Testis (tissue), 5 donors: ENCODE measurements at places on chromosomes 7 and 10.

- no peak for DNase-seq
These were observed 642.7 kb downstream of the IPMK start for GRCh38 chr10:57624856-57625592.

DNA sequence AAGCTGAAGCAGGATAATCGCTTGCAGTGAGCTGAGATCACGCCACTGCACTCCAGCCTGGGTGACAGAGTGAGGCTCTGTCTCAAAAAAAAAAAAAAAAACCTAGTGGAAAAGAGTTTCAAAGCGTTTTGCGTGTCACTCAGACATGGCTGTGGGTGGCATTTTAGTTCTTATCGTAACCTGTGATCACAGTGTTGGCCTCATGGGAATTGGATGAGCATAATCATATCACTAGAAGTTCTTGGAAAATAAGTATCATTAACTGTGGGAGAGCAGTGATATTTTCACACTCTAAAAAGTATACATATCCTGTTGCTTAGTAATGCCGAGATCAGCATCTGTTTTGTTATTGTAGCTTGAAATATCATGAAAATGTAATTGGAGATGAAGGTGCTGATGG is 92.6 kb downstream of the CREM start:
- DNase-seq = no peak

- DNase-seq = no peak
These were observed 2.6 kb upstream of the ZNF503 start for GRCh38 chr10:75403939-75404814.

- no peak for DNase-seq
These were observed 59.3 kb upstream of the VWC2 start for GRCh38 chr7:49714182-49714581.

GRCh38 chr7:107838024-107838601 is 35.1 kb upstream of the SLC26A3 start:
- no peak for DNase-seq

DNA sequence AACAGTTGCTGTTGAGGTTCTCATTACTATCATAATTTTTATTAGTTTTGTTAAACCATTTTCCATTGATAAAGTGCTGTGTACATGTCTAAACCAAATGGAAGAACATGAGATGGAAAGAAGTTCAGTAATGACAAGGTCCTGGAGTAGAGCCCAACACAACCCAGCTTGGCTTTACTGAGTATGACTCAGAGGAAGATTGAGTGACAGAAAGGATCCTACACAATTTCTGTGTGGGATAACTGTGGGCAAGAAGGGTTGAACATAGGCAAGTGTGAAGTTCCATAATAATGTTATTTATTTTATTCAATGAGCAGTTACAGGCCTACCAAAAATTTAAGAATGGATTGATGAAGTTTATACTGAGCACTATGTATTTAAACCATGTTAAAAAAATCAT is 15.9 kb downstream of the PRKG1 start:
- no peak for DNase-seq

DNA sequence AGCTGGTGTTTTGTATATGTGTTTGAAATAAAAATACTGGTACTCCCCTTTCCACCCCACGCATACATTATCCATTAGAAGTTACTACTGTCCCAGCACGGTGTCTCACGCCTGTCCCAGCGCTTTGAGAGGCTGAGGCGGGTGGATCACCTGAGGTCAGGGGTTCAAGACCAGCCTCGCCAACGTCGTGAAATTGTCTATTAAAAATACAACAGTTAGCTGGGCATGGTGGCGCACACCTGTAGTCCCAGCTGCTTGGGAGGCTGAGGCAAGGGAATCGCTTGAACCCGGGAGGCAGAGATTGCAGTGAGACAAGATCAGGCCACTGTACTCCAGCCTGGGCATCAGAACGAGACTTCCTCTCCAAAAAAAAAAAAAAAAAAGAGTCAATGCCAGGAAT is 2.7 kb downstream of the HBP1 start:
- no peak for DNase-seq

GRCh38 chr7:30815388-30815854 is 44.2 kb downstream of the MINDY4 start:
- DNase-seq = no peak

DNA sequence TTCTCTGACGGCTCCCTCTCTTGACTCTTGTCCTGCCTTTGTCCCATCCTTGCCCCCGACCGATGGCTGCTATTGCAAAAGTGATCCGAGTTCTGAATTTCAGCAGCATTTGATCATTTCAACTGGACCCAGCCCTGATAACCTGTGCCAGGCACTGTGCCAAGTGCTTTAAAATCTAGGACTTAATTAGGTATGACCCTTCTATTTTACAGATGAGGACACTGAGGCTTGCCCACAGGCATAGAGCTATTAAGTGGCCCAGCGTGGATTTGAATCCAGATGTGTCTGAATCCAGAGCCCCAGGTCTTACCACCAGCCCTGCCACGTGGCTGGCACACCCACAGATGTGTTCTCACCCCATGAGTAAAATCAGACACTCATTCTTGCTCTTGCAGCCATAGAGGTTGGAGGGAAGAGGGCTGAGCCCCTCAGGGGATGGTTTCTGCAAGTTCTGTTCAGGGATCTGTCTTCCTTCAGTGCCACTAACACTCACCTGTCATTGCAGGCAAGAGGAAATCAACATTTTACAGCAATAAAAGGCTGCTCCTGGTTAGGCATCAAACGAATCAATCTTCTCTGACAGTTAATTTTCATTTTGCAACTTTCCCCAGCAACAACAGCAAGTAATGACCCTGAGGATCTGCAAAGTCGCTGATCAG is 101.2 kb downstream of the GRID1 start:
- DNase-seq = no peak

GRCh38 chr7:75817116-75817515 is 3.5 kb upstream of the CCL24 start:
- DNase-seq = no peak

DNA sequence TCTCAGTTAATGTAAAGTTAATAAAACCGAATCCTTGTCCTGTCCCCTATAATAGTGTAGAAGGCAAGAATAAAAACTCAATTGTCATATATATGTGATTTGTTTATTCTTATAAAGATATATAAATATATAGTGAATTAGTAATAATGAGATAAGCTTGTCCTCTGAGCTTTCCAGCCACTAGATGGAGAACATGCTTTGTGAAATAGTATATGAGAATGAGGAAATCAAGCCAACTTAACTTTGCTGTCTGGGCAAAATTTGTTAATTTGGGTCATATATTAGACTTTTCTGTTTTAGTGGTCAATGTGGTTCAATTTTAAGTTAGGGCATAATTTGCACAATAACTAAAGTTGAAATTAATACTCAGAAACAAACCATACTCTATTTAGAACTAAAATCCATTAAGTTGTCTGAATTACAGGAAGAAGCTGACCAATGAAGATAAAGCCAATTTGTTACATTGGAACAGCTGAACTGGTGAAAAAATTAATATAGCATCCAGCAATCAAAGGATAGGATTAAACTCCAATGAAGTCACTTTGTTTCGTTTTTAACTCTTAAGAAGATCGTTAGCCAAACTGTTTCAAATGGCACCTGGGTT is 595.0 kb downstream of the ARL4A start:
- DNase-seq = no peak

- no peak for DNase-seq
These were observed 101.1 kb upstream of the RET start for GRCh38 chr10:42975558-42976340.

DNA sequence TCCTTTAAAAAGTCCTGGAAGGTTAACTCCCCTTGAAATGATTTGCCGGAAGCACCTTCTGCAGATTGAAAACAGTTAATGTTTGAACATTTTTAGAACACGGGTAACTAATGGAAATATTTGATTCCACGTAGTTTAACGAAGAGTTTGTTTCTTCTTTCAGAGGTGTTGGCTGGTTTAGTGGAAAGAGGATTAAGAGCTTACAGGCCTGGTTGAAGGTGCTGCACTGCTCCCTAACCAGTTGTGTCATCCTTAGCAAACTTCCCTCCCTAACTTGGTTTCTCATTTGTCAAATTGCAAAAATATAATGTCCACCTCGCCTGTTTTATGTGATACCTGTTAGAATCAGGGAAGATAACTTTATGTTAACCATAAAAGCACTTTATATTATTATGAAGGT is 243.0 kb upstream of the FZD8 start:
- DNase-seq = no peak

DNA sequence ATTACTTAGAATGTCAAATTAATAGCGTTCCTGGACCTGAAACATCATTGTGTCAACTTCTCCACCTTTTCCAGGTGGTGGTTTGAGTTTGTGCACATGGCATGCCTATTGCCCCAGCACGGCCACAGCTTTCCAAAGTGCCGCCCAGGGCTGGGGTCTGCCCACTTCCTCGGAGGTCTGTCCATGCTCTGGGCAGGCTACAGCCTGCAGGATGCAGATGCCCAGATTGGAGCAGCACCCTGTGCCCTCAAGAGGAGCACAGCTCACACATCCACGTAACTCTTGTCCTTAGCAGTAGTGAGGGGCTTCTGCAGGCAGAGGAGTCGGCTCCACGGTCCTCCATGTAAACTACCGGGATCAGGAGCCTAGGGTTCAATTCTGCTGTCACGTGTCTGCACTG is 238.6 kb downstream of the EBF3 start:
- DNase-seq = no peak

DNA sequence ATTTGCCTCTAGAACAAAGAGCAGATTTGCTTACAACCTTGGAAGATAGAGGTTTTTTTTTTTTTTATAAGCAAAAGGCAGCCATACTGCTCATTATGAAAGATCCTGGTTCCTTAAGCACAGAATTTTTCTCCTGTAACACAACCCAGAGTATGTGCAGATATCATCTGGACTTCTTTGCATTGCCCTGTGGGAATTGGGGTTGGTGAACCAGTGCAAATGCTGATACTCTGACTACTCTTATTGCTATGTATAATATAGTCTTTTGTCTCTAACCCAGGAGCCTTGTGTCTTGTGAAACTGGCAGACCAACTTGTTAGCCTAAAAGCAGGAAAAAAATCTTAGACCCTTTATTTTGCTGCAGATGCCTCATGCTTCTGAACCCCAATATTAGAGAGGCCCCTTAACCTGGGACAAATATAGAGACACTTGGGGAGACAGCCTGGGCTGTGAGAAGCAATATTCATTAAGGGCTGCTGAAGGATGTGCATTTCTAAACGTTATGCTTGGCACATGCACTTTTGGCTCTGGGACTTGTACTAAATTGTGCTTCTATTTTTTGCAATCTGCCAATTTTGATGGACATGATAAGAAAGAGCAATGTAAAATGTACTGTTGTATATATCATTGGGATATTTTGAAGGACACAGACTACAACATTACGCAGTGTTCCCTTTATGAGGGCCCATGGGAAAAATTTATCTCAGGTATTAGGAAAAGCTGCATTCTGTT is 78.9 kb downstream of the ANLN start:
- no peak for DNase-seq

DNA sequence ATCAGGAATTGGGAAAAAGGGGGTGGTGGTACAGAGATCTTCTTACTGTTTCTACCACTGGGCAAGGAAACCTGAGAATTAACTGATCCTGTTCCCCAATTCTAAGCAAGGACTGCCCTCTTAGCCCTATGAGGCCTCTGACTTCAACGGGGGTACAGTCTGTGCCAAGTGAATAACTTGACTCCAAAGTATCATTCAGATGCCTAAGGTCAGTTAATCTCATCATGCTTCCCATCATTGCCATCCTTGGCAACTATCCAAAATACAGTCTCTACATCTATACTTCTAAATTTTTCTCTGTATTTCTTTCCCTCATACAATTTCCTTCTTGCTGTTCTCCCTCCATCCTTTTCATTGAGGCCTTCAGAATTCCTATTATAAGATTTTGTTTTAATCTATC is 10.5 kb downstream of the PPP3CB start:
- DNase-seq = no peak

GRCh38 chr7:91338226-91339020 is 74.2 kb downstream of the FZD1 start:
- no peak for DNase-seq

GRCh38 chr7:81908220-81908619 is 138.4 kb upstream of the HGF start:
- no peak for DNase-seq

DNA sequence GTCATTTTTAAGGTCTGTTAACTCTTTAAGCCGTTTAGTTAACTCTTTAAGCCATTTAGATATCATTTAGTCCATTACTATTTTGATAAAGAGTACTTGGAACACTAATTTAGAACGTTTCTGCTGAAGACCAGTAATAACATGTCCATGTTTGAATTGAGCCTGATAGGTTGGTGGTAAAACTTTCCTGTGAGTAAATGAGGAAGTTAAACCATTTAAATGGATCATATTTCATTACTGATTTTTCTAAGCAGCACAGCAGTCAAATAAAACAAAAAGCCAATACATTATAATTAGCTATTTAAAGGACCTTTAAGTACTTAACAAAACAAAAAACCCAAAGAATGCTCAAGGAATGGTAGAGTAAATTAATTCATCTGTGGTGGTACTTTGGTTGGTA is 29.4 kb downstream of the PHTF2 start:
- DNase-seq = no peak

DNA sequence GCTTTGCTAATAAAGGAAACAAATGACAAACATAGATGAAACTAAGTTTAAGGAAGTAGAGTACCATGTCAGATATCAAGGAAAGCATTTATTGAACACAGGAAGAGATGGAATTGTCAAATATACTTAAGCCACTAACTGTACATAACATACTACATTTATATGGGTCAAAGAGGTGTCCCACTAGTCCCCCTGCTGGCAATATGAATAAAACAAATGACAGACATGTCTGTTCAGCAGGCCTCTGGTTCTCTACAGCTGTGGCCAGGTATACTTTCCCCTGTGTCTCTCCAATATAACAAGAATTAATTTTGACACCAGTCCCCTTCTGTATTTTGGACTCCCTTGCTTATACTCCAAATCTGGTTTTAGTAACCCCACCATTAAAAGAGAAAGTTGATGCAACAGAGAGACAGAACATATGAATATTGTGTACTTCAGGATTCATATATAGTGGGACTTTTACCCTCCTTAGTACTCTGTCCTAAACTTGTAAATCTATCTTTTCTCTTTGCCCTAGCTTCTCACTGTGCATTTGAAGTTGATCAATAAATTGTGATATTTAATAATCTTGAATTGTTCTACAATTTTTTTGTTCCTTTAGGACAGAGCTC is 42.9 kb downstream of the CD36 start:
- no peak for DNase-seq

DNA sequence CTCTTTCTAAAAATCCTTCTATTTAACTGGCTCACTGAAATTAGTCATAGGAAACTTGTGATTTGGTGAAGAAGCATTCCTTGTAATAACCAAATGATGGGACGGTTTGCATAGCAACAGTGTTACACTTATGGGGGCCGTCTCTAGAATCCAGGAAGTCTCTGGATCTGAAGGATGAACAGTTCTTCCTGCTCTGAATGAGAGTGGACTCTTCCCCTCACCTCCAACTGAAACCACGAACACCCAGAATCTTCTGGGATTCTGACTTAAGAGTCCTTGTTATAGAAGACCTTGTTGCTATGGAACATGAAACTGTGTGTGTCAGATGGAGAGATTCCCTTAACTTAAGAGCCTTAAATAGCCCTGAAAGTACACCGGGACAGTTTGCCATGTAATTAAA is 23.2 kb downstream of the NOLC1 start:
- no peak for DNase-seq
